Sigmoid colon (tissue), 7 donors: ENCODE measurements at places on chromosomes 6 and 20. TPM values are rescaled to one million over a fixed set of nuclear protein-coding genes. Genes with fewer than 3 reads are reported as not detected.

- no peak for DNase-seq
- no peak overlapping the region for H3K4me3 ChIP-seq
- H3K27me3 ChIP-seq: no peaks in the 10 kb centered on the region
Measured at GRCh38 chr6:94099072-94099471, 679.7 kb upstream of the EPHA7 start.

Gene RTN4IP1
- total RNA-seq: 4.4 TPM

DNA sequence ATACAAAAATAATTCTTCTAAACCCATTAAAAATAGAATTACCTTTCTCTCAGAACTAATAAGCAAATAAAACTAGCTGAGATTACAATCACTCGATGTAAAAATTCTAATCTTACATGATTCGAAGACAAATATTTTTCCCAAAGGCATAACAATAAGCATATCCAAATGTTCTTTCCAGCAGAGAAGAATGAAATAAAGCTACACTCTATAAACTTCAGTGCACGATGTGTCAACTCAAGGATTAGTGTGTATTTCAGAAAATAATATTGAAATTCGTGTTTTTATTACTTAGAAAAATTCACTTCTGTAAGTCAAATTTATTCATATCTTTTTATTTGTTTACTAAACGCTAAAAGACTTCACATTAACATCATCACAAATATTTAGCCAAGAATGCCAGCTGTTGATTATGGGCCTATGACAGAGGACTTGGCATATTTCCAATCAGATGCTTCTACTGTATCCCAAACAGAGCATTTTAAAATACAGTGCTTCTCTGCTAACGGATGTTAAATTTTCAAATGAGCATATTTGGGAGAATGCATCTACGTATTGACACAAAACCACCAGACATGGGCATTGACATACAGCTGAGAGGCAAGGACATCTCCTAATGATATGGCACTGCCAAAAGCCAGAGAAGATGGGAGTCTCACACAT lies 54.7 kb upstream of the PDE7B start:
- H3K36me3 ChIP-seq: no peaks in the 10 kb centered on the region
- H3K27me3 ChIP-seq: peaks cover 4% of the 10 kb centered on the region
- no peak overlapping the region for H3K4me3 ChIP-seq
- no peak overlapping the region for H3K27ac ChIP-seq

Gene EPHA7
- 46.5 TPM for total RNA-seq

Gene BTN2A1
- total RNA-seq: 24.6 TPM

- H3K27me3 ChIP-seq: no peaks in the 10 kb centered on the region
- no peak overlapping the region for H3K4me3 ChIP-seq
- no peaks in the 10 kb centered on the region for H3K4me1 ChIP-seq
- H3K27ac ChIP-seq: no peak overlapping the region
Measured at GRCh38 chr6:88599571-88599970, 363.8 kb downstream of the RNGTT start.

Gene PBOV1
- not detected for total RNA-seq

Gene NOX3
- not detected for total RNA-seq

- no peaks in the 10 kb centered on the region for H3K4me1 ChIP-seq
- H3K27ac ChIP-seq: no peak overlapping the region
- no peak overlapping the region for H3K4me3 ChIP-seq
- no peak for DNase-seq
Measured at GRCh38 chr6:170509723-170510018, 43.4 kb downstream of the PSMB1 start.

DNA sequence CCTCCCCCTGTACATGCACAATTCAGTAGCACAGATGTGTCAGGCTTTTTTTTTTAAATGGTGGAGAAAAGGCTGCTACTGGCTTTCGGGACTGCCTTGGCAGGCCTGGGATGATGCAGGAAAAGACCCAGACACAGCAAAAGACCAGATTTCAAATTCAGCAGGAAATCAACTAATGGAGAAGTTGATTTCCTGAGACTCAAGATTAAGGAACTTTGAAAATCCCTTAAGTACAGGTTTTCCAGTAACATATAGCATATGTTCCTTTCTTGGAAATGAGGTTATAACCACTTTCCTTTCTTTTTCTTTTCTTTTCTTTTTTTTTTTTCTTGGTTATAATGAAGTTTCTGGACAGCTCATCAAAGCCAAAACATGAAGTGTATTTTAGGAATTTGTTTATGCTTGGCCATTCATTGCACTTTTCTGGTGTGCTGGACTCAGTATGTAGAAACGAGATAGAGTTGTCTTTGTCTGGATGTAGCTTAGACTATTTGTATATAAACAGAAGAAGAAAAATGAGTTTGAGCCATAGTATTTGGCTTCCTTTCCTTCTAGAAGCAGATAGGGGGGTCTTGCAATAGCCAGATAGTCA lies 119.4 kb downstream of the SASH1 start:
- no peak overlapping the region for H3K4me3 ChIP-seq
- H3K4me1 ChIP-seq: peaks cover 17% of the 10 kb centered on the region
- H3K27ac ChIP-seq: peak overlapping the region; percentile 47
- no peaks in the 10 kb centered on the region for H3K27me3 ChIP-seq
- no peak for DNase-seq
- H3K36me3 ChIP-seq: no peaks in the 10 kb centered on the region

Gene C6orf141
- total RNA-seq: 1.4 TPM

DNA sequence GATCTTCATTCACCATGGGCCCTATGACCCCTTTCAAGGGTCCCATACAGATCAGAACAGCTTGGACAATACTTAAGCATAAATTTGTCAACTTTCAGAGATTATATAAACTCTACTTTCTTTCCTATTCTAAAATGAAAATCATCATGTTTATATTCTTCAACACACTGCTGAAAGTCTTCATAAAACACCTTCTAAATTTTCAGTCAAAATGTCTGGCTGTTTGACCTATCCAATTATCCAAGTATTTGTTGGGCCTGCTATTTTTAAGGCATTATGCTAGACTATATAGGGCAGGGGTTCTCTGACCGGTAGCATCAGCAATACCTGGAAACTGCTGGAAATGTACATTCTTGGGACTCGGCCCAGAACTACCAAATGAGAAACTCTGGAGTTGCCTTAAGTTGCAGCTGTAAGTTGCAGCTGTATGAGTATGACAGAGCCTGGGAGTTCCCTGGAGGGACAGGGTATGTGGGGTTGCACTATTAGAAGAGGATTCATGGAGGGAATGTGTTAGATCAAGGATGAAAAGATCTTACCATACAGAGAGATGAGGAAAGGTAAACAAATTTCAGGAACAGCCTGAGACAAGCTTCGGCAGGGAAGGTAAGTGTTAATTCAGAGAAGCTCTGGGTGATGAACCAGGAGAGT lies 293.0 kb downstream of the ADGB start:
- H3K4me3 ChIP-seq: no peak overlapping the region
- H3K36me3 ChIP-seq: no peaks in the 10 kb centered on the region
- no peaks in the 10 kb centered on the region for H3K4me1 ChIP-seq
- DNase-seq: no peak

Gene MOG
- total RNA-seq: not detected

Gene GGTLC1
- total RNA-seq: not detected
